Caco-2 (cell line): ENCODE measurements at places on chromosomes 2 and 18. TPM values are rescaled to one million over a fixed set of nuclear protein-coding genes. Genes with fewer than 3 reads are reported as not detected.
A peak's percentile ranks its signal among the peaks of the same experiment; 100 is the strongest.

GALNT3 gene
- 17.2 and 19.0 TPM in 2 replicates for total RNA-seq

- no peak for DNase-seq
- peaks cover 60% of the 10 kb centered on the region for H3K4me1 ChIP-seq
- H3K36me3 ChIP-seq, result no peaks in the 10 kb centered on the region
- no peak overlapping the region for H3K4me3 ChIP-seq
- H3K27me3 ChIP-seq, result no peaks in the 10 kb centered on the region
Observed at GRCh38 chr2:62538756-62539155, 32.8 kb upstream of the TMEM17 start.

NEB gene
- 14.7 and 17.6 TPM in 2 replicates for total RNA-seq

DNA sequence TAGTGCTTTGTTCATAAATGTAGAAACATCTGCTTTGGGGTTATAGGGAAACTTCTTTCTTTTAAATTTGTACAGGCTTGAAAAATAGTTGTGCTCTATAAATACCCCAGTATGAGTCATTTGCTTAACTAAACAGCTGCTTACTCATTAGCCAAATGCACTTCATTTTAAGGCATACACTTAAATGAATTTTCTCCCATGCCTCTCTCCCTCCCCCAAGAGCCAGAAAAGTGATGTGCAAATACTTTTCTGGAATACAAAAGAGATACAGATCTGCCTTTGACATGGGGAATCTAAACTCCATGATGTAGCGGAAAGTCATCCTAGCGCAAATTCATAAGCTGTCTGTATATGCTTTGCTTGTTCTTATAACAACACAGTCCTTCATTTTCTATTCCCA lies 469.4 kb downstream of the DLGAP1 start:
- H3K27ac ChIP-seq, result no peak overlapping the region
- H3K36me3 ChIP-seq, result no peaks in the 10 kb centered on the region
- H3K27me3 ChIP-seq, result no peaks in the 10 kb centered on the region
- no peak overlapping the region for H3K4me3 ChIP-seq
- no peak for DNase-seq

SLC14A1 gene
- total RNA-seq, result not detected in 2 replicates

LMAN1 gene
- 40.6 and 41.7 TPM in 2 replicates for total RNA-seq

- H3K27ac ChIP-seq, result no peak overlapping the region
- no peak for DNase-seq
- H3K27me3 ChIP-seq, result no peaks in the 10 kb centered on the region
- H3K4me3 ChIP-seq, result no peak overlapping the region
Observed at GRCh38 chr18:55323051-55323994, 264.7 kb downstream of the TCF4 start.

GRCh38 chr2:157172866-157173578 lies 84.5 kb upstream of the GALNT5 start:
- no peaks in the 10 kb centered on the region for H3K36me3 ChIP-seq
- no peak for DNase-seq
- no peaks in the 10 kb centered on the region for H3K4me1 ChIP-seq
- H3K27me3 ChIP-seq, result no peaks in the 10 kb centered on the region

DNA sequence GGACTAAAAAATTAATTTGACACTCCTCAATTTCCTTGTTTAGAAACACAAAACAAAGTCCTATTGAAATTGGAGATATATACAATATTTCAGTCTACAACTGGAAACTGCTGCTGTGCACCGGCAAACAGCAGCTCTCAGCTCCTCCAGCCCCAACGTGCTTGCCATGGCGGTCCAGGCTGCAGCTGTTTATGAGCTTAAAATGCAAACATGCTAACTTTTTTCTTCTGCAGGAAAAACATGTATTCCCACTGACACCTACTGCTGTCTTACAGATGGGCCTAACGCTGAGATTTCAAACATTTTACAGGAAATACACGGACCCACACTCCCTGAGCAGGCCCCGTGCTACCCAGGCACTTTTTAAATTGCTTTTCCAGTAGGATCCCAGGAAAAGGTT lies 195.5 kb downstream of the BCL11A start:
- no peaks in the 10 kb centered on the region for H3K36me3 ChIP-seq
- DNase-seq, result no peak
- no peaks in the 10 kb centered on the region for H3K27me3 ChIP-seq
- no peak overlapping the region for H3K4me3 ChIP-seq
- no peak overlapping the region for H3K27ac ChIP-seq

- no peak for DNase-seq
- H3K4me3 ChIP-seq, result no peak overlapping the region
- no peaks in the 10 kb centered on the region for H3K27me3 ChIP-seq
- no peaks in the 10 kb centered on the region for H3K36me3 ChIP-seq
Observed at GRCh38 chr2:144052083-144052482, 467.8 kb downstream of the ZEB2 start.

DNA sequence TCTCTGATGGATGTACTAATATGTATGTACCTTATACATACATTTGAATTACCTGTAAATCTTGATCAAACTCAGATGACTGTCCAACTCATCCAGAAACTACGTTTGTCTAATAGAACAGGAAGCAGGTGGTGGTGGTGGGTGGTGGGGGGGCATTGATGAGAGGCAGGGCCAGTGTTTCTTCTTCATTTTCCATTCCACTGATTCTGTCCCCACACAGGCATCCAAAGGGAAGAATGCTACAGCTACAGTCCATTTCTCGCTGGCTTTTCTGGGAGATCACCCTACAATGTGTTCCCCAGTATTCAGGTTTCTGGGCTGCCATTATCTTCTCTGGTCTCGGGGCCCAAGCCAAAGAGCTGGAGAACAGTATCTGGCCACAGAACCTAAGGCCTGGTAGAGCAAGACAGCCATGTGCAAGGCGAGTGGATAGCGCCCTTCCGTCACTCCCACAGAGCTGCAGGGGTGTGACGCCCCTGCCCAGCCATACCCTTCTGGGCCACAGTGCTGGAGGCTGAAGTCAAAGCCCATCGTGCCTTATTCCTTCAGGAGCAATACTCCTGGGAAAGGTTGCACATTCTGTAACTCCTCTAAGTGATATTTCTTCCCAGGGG lies 54.5 kb downstream of the BCL11A start:
- H3K36me3 ChIP-seq, result no peaks in the 10 kb centered on the region
- no peaks in the 10 kb centered on the region for H3K27me3 ChIP-seq
- H3K4me3 ChIP-seq, result no peak overlapping the region
- DNase-seq, result no peak
- H3K27ac ChIP-seq, result no peak overlapping the region

DNA sequence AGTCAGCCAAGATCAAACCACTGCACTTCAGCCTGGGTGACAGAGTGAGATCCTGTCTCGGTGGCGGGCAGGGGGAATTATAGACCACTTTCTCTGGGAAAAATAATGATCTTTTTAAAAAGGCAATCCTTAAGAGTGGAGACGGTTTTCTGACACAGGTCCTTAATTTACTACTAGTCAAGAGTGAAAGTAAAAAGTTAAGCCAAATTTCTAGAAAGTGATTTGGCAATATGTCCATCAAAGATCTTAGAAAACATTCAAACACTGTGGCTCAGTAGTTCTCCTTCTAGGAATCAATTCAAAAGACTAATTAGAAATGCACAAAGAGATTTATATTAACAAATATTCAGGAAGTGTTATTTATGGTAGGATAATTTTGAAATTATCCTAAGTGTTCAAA lies 148.5 kb upstream of the DNMT3A start:
- no peaks in the 10 kb centered on the region for H3K36me3 ChIP-seq
- H3K4me3 ChIP-seq, result no peak overlapping the region
- no peak for DNase-seq
- no peaks in the 10 kb centered on the region for H3K27me3 ChIP-seq
- peaks cover 10% of the 10 kb centered on the region; the same call in 1 of the 2 replicates for H3K4me1 ChIP-seq

DNA sequence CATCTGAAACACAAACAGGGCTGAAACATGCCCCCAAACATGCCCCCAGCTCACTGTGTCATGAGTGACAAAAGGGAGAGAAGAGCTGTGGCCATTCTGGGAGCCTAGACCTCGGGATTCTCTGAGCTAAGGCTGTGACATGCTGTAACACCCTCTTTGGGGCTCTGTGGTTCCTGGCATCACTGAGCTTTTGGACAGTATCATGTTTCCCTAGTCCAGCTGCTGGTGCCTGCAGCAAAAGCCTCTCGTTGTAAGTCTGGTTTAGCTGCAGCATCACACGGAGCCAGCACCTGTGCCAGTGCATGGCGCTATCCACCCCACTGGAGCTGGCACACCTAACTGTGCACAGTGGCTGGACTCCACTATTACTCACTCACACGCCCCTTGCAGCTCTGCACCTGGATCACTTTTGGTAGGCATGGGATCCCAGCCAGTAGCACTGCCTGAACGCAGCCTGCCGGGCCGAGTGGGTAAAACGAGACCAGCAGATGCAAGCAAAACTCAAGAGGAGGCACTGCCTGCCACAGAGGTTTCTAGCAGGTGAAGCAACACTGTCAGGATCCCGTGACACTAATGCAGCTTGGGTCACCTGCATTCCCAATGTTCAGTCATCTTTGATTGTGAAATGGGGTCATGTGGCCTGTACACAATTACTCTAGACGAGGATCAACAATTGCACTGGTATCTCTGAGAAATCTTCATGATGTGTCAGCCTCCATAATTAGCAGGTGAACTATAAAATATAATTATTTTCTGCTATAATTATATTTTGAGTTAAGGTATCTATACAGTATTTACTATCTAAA lies 547.2 kb downstream of the ZNF804A start:
- H3K36me3 ChIP-seq, result no peaks in the 10 kb centered on the region
- no peak overlapping the region for H3K27ac ChIP-seq
- H3K4me1 ChIP-seq, result no peaks in the 10 kb centered on the region
- H3K4me3 ChIP-seq, result no peak overlapping the region
- no peaks in the 10 kb centered on the region; the same call in 1 of the 2 replicates for H3K27me3 ChIP-seq

- H3K27ac ChIP-seq, result no peak overlapping the region
- no peak for DNase-seq
- peaks cover 18% of the 10 kb centered on the region for H3K4me1 ChIP-seq
Observed at GRCh38 chr18:11276678-11277077, 127.3 kb upstream of the PIEZO2 start.

DNA sequence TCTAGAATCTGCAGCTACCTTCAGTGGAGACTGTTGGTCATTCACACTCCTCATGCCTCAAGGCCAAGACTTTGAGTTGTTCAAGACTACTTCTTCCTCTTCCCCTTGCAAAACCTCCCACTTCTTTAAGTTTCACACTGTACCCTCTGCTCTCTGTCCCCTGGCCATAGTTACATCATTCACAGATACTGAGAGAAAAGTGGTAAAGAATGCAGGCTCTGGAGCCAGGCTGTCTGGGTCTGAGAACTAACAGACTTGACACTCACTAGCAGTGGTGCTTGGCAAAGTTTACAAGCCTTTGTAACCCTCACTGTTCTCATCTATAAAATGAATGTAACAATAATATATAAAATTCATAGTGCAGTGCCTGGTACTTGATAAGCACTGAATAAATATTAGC lies 61.8 kb downstream of the CDH20 start:
- H3K36me3 ChIP-seq, result no peaks in the 10 kb centered on the region
- H3K4me1 ChIP-seq, result no peaks in the 10 kb centered on the region
- no peak overlapping the region for H3K4me3 ChIP-seq
- DNase-seq, result no peak
- H3K27ac ChIP-seq, result no peak overlapping the region
- no peaks in the 10 kb centered on the region for H3K27me3 ChIP-seq

GRCh38 chr2:9758741-9759140 lies 84.5 kb upstream of the TAF1B start:
- no peaks in the 10 kb centered on the region for H3K27me3 ChIP-seq
- H3K4me1 ChIP-seq, result no peaks in the 10 kb centered on the region
- no peak overlapping the region for H3K4me3 ChIP-seq
- H3K27ac ChIP-seq, result no peak overlapping the region
- no peak for DNase-seq
- H3K36me3 ChIP-seq, result no peaks in the 10 kb centered on the region

DNA sequence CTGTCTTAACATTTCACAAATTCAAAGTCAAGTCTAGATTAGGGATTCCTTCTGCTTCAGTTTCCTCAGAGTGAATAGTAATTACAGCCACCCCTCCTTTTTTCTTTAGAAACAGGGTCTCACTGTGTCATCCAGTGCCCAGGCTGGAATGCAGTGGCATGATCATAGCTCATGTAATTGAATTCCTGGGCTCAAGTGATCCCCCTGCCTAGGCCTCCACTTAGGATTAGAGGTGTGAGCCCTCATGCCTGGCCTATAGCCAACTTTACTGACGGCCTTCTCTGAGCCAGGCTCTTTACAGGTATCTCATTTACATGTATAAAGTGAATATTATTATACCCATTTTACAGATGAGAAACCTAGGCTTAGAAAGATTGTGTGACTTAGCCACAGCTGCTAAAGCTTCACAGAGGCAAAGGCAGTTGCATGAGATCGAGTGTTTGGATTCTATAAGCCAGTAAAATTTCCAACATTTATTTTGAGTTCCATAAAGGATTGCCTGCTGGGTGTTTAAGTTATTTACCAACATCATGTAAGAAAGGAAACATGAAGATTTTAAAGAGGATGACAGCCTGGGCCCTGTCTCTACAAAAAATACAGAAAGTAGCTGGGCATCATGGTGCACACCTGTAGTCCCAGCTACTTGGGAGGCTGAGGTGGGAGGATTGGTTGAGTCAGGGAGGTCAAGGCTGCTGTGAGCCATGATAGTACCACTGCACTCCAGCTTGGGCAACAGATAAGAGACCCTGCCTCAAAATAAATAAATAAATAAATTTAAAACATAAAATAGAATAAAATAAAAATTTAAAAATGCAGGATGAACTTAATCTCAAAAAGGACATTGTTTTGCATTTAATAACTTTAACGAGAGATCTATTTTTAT lies 1.8 kb downstream of the ENOSF1 start:
- H3K27ac ChIP-seq, result peak overlapping the region; percentile 81
- H3K36me3 ChIP-seq, result peaks cover 6% of the 10 kb centered on the region
- peaks cover 11% of the 10 kb centered on the region; the same call in 1 of the 2 replicates for H3K4me1 ChIP-seq
- DNase-seq, result no peak
- H3K27me3 ChIP-seq, result no peaks in the 10 kb centered on the region

DNA sequence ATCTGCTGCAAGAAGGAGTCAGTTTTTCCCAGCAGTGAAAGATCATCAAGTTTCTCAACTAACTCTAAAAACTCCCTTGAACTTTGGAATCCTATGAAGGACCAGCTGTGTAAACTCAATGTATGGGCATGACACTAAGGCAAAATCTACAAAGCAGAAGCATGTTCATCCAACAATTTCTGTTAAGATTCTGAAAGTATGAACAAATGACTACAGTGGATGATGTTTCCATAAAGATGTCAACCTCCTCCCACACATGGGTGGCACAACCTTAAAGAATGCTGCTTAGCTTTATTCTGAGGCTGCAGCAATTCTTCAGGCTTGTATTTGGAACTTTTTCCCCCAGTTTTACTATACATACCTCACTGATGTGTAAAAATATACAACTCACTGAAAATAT lies 47.2 kb downstream of the WDR33 start:
- peaks cover 3% of the 10 kb centered on the region for H3K36me3 ChIP-seq
- no peaks in the 10 kb centered on the region for H3K27me3 ChIP-seq
- no peak for DNase-seq
